ENCODE measurements at places on chromosomes 6 and 20. TPM values are rescaled to one million over a fixed set of nuclear protein-coding genes. Genes with fewer than 3 reads are reported as not detected.

The ULBP3 gene
- total RNA-seq: 0.61 TPM

DNA sequence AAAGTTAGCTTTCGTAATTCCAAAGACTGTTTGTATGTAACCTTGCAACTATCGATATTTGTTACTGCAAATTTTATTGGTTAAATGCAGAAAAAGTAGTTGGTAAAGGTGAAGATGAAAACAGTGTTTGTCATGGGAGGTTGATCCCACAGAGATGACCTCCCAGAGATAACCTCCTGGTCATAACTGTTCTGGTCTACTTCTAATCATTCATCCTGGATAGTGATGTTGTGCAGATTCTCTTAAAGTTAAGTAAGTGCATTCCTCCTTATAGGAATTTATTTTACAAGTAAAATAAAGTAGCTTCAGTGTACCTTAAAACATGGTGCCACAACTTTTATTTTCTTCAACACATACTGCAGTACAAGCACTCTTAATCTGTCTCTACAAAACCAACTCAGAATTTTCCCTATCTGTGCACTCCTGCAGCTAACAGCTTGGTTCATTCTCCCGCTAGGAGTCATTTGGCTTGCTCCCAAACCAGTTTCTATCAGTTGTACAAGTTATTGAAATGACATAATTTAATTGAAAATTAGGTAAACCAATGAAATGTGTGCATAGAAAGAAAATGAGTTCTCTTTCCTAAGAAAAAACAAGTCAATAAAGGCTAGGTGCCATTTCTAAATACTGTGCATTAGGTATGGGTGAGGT is 19.2 kb downstream of the METTL24 start:
- H3K4me3 ChIP-seq: no peak overlapping the region
- H3K4me1 ChIP-seq: no peaks in the 10 kb centered on the region
- H3K36me3 ChIP-seq: no peaks in the 10 kb centered on the region
- H3K27ac ChIP-seq: no peak overlapping the region
- DNase-seq: no peak
- peaks cover 9% of the 10 kb centered on the region for H3K27me3 ChIP-seq

DNA sequence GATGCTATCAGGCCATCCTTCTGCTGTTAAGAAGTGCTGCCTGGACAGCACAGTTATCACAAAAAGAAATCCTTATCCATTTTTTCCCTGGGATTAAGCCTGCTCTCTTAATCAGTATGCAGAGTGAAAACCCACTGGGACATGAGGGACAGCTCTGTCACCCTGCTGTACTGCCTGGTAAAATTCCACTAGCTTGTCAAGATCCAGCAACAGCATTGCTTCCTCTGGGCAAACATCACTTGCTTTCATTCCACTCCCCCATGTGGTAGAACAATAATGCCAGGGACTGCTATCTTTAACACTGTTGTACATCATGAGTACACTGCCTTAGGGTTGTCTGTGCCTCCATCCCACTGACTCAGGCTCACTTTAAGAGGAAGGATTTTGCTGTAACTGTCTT is 331.3 kb downstream of the KIF16B start:
- H3K27ac ChIP-seq: no peak overlapping the region
- H3K4me3 ChIP-seq: no peak overlapping the region
- no peaks in the 10 kb centered on the region for H3K4me1 ChIP-seq
- peaks cover 5% of the 10 kb centered on the region for H3K27me3 ChIP-seq
- H3K36me3 ChIP-seq: no peaks in the 10 kb centered on the region
- no peak for DNase-seq

GRCh38 chr6:9504191-9504590 is 910.7 kb downstream of the TFAP2A start:
- no peak overlapping the region for H3K27ac ChIP-seq
- DNase-seq: no peak
- no peaks in the 10 kb centered on the region for H3K36me3 ChIP-seq
- no peaks in the 10 kb centered on the region for H3K4me1 ChIP-seq

- H3K36me3 ChIP-seq: no peaks in the 10 kb centered on the region
- no peak overlapping the region for H3K27ac ChIP-seq
- no peaks in the 10 kb centered on the region for H3K4me1 ChIP-seq
Observed at GRCh38 chr20:7387638-7388193, 552.5 kb downstream of the HAO1 start.

The KCNK15 gene
- 0.77 TPM for total RNA-seq

DNA sequence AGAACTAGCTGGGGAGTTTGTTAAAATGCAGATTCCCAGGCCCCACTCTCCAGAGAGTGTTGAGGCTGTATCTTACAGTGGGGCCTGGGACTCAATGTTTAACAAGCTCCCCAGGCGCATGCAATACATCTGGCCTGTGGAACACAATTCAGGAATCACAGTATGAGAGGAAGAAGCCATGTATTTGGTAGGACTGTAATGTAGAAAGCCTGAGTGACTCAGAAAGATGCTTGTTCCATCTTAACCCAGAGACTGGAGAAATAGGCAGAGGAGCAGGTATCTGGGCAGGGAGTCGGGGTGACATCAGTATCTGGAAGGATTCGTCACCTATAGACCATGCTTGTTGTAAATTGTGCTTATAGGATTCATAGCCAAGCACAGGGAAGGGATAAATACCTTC is 90.5 kb downstream of the UNC5CL start:
- no peaks in the 10 kb centered on the region for H3K36me3 ChIP-seq
- no peak for DNase-seq
- no peak overlapping the region for H3K27ac ChIP-seq
- no peak overlapping the region for H3K4me3 ChIP-seq

- H3K36me3 ChIP-seq: no peaks in the 10 kb centered on the region
- no peaks in the 10 kb centered on the region for H3K4me1 ChIP-seq
- no peak overlapping the region for H3K27ac ChIP-seq
- no peaks in the 10 kb centered on the region for H3K27me3 ChIP-seq
- DNase-seq: no peak
Observed at GRCh38 chr6:100891079-100891478, 9.9 kb upstream of the ASCC3 start.

DNA sequence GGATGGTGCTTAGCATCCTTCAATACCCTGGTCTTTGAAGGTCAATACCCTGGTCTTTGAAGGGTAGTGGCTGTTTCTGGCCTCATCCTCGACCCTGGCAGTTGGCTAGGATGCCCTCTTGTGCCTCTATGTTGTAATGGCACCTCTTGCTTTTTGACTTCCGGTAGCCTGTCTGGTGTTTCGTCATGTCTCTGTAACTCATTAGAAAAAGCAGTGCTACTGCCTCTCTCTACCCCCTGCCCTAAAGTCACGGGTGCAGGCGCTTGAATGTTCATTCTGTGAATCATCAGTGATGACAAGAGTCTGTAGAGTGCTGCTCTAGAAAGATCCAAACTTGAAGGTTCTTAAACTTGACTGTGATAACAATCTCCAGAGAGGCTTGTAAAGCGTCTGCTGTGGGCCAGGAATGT is 28.3 kb downstream of the RSPO4 start:
- peaks cover 2% of the 10 kb centered on the region for H3K4me1 ChIP-seq
- H3K36me3 ChIP-seq: no peaks in the 10 kb centered on the region
- peak; percentile 54 for DNase-seq
- no peaks in the 10 kb centered on the region for H3K27me3 ChIP-seq

DNA sequence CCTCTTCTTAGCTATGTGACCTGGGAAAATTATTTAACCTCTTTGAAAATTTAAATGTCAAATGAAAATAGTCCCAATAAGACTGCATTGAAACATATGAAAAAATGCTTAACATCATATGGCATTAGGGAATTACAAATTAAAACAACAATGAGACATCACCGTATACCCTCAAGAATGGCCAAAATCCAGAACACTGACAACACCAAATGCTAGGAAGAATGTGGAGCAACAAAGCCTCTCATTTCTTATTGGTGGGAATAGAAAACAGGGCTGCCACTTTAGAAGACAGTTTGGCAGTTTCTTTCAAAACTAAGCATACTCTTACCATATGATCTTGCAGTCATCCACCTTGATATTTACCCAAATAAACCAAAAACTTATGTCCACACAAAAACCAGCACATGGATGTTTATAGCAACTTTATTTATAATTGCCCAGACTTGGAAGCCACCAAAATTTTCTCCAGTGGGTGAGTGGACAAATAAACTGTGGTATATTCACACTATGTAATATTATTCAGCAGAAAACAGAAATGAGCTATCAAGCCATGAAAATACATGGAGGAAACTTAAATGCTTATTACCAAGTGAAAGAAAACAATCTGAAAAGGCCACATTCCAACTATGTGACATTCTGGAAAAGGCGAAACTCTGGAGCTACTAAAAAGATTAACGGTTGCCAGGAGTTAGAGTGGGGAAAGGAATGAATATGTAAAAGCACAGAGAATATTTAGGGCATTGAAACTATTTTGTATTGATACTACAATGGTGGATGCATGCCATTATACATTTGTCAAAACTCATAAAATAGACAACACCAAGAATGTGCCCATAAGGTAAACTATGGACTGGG is 459.9 kb downstream of the GRIK2 start:
- no peaks in the 10 kb centered on the region for H3K36me3 ChIP-seq
- H3K4me1 ChIP-seq: no peaks in the 10 kb centered on the region
- H3K27me3 ChIP-seq: no peaks in the 10 kb centered on the region
- no peak overlapping the region for H3K27ac ChIP-seq
- DNase-seq: no peak

DNA sequence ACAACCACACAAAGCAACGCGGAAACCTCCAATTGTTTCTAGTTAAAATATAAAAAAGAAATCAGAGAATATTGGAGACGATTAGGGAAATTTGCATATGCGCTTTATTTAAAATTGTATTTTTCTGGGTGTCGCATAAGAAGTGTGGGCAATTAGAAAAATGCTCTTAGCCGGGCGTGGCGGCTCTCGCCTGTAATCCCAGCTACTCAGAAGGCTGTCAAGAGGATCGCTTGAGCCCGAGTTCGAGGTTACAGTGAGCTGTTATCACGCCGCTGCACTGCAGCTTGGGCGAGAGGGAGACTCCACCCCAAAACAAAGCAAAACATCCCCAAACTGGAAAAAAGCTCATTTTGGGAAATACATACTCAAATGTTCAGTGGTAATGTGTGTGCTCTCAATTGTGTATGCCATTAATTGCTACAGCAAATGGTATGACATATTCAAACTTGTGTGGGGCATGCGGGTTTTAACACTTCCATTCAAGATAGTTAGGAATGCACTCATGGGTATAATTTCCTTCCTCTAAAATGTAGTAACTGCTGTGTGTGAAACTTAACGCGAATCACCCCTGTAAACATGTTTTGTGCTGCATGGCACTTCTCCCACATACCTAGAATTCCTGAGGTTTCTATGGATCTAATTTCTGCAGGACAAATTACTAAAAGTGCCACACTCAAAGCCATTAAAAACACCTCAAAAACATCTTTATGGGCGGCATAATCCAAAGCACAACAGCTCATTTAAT is 54.7 kb upstream of the HFE start:
- H3K4me1 ChIP-seq: peaks cover 42% of the 10 kb centered on the region
- H3K4me3 ChIP-seq: peak overlapping the region; percentile 83
- H3K27me3 ChIP-seq: peaks cover 12% of the 10 kb centered on the region
- DNase-seq: peak; percentile 57
- H3K27ac ChIP-seq: peak overlapping the region; percentile 99

DNA sequence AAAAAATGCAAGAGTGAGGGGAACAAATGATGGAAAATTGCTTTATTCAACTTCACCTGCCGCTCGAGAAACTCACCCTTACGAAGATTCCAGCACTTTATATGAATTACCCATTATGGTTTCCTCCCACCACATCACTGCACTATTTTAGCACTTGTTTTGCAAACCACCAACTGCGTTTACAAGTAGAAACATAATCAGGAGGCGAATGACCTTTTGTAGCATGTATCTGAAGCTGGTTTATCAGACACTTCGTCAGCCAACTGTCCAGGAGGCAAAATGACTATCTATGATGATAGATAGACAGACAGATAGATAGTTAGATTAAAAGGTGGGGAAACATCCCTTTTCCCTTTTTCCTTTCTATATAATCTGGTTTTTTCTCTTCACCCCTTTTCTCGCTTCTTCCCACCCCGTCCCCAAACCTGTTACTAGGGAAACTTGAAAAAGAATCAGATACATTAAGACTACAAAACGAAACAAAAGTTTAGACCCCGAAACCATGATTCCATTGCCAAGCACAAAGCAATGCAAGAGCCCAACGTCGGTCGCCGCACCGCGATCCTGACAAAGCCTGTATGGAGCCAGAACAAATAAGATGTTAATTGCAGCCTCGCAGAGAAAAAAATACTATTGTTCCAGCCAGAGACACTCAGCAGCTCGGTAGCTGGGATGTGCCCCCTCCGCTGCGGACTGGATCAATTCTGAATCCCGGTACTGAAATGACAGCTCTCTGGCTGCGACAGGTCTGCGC is 933 bp upstream of the ADGRB3 start:
- H3K4me3 ChIP-seq: peak overlapping the region; percentile 69
- peaks cover 41% of the 10 kb centered on the region for H3K27me3 ChIP-seq
- no peak for DNase-seq
- H3K27ac ChIP-seq: no peak overlapping the region
- H3K4me1 ChIP-seq: peaks cover 16% of the 10 kb centered on the region
- H3K36me3 ChIP-seq: no peaks in the 10 kb centered on the region

The GNMT gene
- total RNA-seq: not detected

- peaks cover 7% of the 10 kb centered on the region for H3K4me1 ChIP-seq
- H3K36me3 ChIP-seq: no peaks in the 10 kb centered on the region
- no peak for DNase-seq
- peaks cover 30% of the 10 kb centered on the region for H3K27me3 ChIP-seq
Observed at GRCh38 chr6:30981942-30982772, 1.4 kb upstream of the MUC21 start.

DNA sequence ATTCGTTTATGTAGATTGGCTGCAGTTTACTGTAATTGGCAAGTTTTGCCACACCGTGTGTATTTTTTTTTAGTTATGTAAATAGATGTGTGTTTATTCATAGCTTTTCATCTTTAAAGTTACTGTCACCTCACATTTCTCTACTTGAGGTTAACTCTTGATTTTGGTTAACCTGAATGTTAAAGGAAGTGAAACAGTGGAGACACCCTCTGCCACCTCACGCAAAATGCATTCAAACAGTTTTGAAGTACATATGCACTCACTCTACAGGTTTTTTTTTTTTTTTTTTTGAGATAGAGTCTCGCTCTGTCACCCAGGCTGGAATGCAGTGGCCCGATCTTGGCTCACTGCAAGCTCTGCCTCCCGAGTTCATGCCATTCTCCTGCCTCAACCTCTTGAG is 17.7 kb downstream of the OR2A4 start:
- H3K36me3 ChIP-seq: no peaks in the 10 kb centered on the region
- DNase-seq: no peak
- H3K27ac ChIP-seq: no peak overlapping the region
- no peak overlapping the region for H3K4me3 ChIP-seq
- H3K4me1 ChIP-seq: peaks cover 14% of the 10 kb centered on the region
